Kidney (tissue), 22 donors: ENCODE measurements at places on chromosomes 11 and 22. TPM values are rescaled to one million over a fixed set of nuclear protein-coding genes. Genes with fewer than 3 reads are reported as not detected.

GRCh38 chr11:3221408-3222002 lies 2.9 kb upstream of the MRGPRG start:
- no peak overlapping the region for H3K27ac ChIP-seq
- no peaks in the 10 kb centered on the region for H3K4me1 ChIP-seq
- H3K27me3 ChIP-seq: no peaks in the 10 kb centered on the region
- DNase-seq: no peak

DNA sequence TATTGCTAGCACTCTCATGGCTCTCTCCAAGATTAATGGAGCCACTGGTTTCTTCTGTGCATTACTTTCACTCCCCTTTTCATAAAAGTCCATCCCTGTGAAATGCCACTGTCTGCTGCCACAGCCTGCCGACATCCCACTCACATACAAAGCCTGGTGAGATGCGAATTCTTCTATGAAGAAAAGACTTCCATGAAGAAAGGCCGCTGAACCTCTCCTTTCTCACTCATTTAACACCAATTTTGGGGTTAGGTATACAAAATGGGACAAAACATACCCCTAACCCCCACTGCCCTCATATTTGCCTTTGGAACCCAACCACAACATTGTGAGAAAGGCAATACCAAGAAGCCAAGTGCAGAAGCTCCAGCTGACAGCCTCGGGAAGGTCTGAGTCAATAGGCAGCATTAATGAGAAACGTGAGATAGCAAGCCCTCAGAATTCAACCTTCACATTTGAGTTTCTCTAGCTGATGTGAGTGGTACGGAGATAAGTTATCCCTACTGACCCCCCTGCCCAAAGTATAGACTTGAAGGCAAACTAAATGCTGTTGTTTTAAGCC lies 156.4 kb downstream of the ATG16L2 start:
- no peaks in the 10 kb centered on the region for H3K4me1 ChIP-seq
- no peak overlapping the region for H3K27ac ChIP-seq
- H3K36me3 ChIP-seq: no peaks in the 10 kb centered on the region
- H3K4me3 ChIP-seq: no peak overlapping the region
- DNase-seq: no peak

DNA sequence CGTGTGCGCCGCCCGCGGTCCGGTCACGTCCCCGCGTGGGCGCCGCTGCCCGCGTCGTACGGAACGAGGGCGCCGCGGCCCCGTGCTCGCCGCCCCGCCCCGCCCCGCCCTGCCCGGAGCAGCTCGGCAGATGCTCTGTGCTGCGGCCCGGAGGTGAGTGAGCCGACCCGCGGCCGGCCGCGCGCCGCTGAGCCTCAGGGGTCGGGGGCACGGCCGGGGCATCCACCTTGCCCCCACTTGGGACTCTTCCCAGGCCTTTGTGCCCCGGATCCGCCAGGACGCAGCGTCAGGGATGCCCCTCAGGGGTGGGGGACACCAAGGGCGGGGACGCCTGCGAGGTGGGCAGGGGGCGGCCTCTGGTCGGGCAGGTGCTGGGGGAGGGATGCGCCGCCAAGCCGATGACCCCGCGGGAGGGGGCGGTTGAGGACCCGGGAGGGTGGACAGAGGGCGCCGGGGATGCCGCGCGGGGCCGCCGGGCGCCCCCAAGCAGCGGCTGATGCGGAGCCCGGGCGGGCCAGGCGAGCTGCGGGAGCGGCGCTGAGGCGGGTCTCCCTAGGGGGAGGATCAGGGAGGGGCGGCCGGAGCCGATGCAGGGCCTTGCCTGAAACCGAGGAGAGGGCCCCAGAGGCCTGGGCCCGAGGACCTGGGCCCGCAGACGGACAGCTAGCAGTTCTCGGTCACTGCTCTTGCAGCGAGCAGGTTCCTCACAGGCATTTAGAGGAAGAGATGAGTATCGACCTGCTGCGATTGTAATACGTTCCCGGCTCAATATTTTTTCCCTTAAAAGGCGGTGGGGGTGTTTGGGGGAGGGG lies at the start of gene GNAZ:
Gene GNAZ, plus strand, starts transcription at position 102 of the 812 bp plus-strand sequence. CDS start 25,177 bp downstream, outside the sequence.
- peak within 1 kb of the TSS; percentile 16 for H3K4me3 ChIP-seq
- H3K4me1 ChIP-seq: no peaks in the 10 kb centered on the region
- H3K27me3 ChIP-seq: no peaks in the 10 kb centered on the region
- DNase-seq: peak; percentile 77
- H3K27ac ChIP-seq: no peak within 1 kb of the TSS

DNA sequence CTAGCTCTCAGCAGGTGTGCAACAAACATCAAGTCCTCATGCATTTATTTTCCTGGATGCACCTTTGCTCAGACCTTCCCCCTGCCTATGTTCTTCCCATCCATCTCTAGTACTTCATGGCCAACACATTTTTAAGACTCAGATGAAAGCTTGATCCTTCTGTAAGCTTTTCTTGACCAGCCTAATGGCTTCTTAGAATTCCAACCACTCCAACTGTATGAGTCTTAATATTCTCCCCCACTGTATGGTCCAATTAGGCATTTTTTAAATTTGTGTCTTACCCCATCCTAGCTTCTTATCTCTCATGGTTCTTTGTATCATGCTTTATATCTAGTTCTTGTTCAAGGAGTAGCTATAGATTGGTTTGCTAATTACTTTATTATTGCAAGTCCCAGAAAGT lies 44.8 kb downstream of the TENM4 start:
- no peaks in the 10 kb centered on the region for H3K4me1 ChIP-seq
- DNase-seq: no peak
- no peaks in the 10 kb centered on the region for H3K36me3 ChIP-seq
- H3K27me3 ChIP-seq: no peaks in the 10 kb centered on the region

DNA sequence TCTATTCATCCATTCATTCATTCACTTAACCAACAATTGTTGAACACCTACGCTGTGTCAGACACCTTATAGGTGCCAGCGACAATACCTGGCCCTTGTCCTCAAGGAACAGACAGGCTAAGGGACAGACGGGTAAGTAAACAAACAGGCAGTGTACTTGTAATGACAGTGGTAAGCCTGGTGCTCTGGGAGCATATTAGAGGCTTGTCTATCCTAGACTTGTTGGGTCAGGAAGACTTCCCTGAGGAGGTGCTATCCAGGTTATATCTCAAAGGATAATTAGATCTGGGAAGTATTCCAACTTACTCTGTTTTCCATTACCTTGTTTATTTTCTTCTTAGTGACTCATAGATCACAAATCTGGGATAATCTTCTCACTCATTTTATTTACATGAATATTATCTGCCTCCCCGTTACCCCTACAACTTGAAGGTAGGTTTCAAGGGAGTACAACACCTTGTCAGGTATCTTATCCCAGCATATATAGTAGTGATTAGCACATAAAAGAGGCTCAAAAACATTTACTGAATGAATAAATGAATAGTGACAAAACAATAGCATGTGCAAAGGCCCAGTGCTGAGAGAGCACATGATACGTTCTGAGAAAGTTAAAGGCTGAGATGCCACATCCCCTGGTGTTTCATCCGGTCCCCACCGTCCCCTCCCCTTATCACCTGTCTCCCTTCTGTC lies 75.3 kb upstream of the NCAM1 start:
- H3K36me3 ChIP-seq: no peaks in the 10 kb centered on the region
- no peaks in the 10 kb centered on the region for H3K4me1 ChIP-seq
- no peak overlapping the region for H3K27ac ChIP-seq
- no peak overlapping the region for H3K4me3 ChIP-seq
- no peaks in the 10 kb centered on the region for H3K27me3 ChIP-seq

DNA sequence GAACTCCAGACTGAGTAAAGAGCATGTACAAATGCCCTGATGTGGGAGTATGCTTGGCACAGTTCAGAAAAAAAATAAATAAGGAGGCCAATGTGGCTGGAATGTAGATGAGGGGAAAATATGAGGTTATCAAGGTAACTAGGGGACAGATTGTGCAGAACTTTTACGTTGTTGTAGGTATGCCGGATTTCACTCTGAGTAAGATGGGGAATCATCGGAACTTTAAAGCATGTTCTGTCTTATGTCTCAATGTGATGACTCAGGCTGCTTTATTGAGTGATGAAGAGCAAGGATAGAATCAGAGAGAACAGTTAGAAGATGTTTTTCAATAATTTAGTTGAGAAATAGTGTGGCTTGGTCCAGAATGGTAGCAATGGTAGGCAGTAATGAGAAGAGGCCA lies 130.4 kb downstream of the C11orf87 start:
- H3K4me3 ChIP-seq: no peak overlapping the region
- H3K27ac ChIP-seq: no peak overlapping the region
- no peaks in the 10 kb centered on the region for H3K4me1 ChIP-seq
- no peaks in the 10 kb centered on the region for H3K36me3 ChIP-seq
- no peak for DNase-seq

DNA sequence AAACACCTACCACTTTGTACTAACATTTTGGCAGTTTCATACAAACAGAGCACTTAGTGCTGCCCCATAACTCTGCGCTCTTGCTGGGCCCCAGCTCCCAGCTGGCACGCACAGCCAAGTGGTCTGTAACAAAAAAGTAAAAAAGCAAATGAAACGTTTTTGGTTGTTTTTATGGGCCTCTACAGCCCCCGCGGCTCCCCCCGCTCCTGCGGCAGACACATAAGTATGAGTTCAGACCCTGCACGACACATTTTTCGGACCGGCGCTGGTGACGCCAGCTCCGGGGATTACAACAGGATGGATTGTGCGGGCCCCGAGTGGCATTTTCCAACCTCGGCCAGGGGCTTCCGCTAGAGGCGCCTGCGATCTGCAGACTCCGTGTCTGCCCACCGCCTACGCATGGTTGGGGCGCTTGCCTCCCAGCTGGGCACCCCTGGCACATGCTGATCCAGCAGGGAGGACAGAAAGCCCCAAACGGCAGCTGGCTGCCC lies 418.2 kb downstream of the SOX6 start:
- H3K4me3 ChIP-seq: no peak overlapping the region
- H3K27ac ChIP-seq: no peak overlapping the region
- H3K36me3 ChIP-seq: no peaks in the 10 kb centered on the region
- no peaks in the 10 kb centered on the region for H3K27me3 ChIP-seq
- H3K4me1 ChIP-seq: no peaks in the 10 kb centered on the region

- no peak overlapping the region for H3K4me3 ChIP-seq
- no peaks in the 10 kb centered on the region for H3K27me3 ChIP-seq
- no peaks in the 10 kb centered on the region for H3K36me3 ChIP-seq
- H3K27ac ChIP-seq: no peak overlapping the region
- no peak for DNase-seq
- no peaks in the 10 kb centered on the region for H3K4me1 ChIP-seq
These were observed 161.7 kb upstream of the CADM1 start for GRCh38 chr11:115665958-115666357.

GRCh38 chr11:34243600-34244464 lies 114.0 kb downstream of the ABTB2 start:
- no peaks in the 10 kb centered on the region for H3K36me3 ChIP-seq
- H3K27ac ChIP-seq: no peak overlapping the region
- no peak overlapping the region for H3K4me3 ChIP-seq
- H3K27me3 ChIP-seq: no peaks in the 10 kb centered on the region
- no peak for DNase-seq

- H3K27ac ChIP-seq: no peak overlapping the region
- H3K36me3 ChIP-seq: no peaks in the 10 kb centered on the region
- peak; percentile 79 for DNase-seq
- no peaks in the 10 kb centered on the region for H3K4me1 ChIP-seq
- no peak overlapping the region for H3K4me3 ChIP-seq
These were observed 788 bp downstream of the KRTAP5-10 start for GRCh38 chr11:71566081-71566620.

DNA sequence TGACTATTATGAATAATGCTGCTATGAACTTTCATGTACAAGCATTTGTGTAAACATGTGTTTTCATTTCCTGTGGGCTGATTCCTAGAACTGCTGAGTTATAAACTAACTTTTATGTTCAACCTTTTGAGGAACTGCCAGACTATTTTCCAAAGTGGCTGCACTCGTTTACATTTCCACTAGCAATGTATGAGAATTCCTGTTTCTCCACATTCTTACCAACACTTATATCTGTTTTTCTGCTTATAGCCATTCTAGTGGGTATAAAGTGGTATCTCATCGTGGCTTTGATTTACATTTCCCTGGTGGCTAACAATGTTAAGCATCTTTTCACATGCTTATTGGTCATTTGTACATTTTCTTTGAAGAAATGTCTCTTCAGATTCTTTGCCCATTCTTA lies 35.2 kb upstream of the SCUBE2 start:
- H3K4me1 ChIP-seq: no peaks in the 10 kb centered on the region
- H3K27me3 ChIP-seq: no peaks in the 10 kb centered on the region
- no peaks in the 10 kb centered on the region for H3K36me3 ChIP-seq
- no peak overlapping the region for H3K27ac ChIP-seq
- H3K4me3 ChIP-seq: no peak overlapping the region
- no peak for DNase-seq

The PDGFD gene
- total RNA-seq: 12.2 TPM

DNA sequence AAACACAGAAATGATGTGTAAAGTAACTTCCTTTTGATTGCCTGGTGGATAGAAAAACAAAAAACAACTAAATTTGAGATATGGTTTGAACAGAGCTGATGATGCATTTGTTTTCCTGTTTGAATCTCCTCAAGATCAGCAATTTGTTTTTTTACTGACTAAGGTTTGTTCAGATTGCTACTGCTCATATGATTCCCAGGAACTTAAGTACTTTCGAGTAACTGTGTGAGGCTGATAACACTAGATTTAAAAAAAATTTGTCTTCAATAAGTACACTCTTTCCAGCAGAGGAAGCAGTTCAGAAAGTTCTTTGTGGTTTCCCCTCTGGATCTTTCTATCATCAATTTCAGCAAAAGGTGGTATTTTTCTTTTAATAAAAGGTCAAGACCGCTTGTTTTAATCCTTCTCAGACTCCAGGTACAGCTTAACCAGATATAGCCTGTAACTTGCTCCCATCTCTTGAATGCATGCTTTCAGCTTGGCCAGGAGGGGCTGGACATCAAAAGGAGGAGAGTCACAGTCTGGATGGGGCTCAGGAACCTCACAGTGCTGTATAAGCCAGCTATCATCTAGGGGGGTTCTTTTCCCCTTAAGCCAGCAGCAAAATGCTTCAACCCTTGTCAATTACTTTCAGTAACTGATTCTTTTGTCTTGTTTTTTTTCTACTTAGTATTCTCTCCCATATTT lies 12.3 kb upstream of the MS4A6E start:
- no peak overlapping the region for H3K4me3 ChIP-seq
- H3K27ac ChIP-seq: no peak overlapping the region
- no peaks in the 10 kb centered on the region for H3K27me3 ChIP-seq
- no peak for DNase-seq
- H3K36me3 ChIP-seq: no peaks in the 10 kb centered on the region

GRCh38 chr22:46286006-46286405 lies 10.7 kb upstream of the GTSE1 start:
- H3K4me3 ChIP-seq: no peak overlapping the region
- no peak for DNase-seq
- H3K27me3 ChIP-seq: no peaks in the 10 kb centered on the region
- no peaks in the 10 kb centered on the region for H3K4me1 ChIP-seq

- H3K27me3 ChIP-seq: no peaks in the 10 kb centered on the region
- no peak for DNase-seq
- peak overlapping the region; percentile 80 for H3K4me3 ChIP-seq
- H3K4me1 ChIP-seq: peaks cover 14% of the 10 kb centered on the region
- peaks cover 8% of the 10 kb centered on the region for H3K36me3 ChIP-seq
- H3K27ac ChIP-seq: peak overlapping the region; percentile 96
These were observed 743 bp upstream of the RCE1 start for GRCh38 chr11:66842501-66842895.

GRCh38 chr11:5380740-5381342 lies 2.8 kb upstream of the OR51M1 start:
- no peaks in the 10 kb centered on the region for H3K4me1 ChIP-seq
- no peak overlapping the region for H3K4me3 ChIP-seq
- H3K27ac ChIP-seq: no peak overlapping the region
- no peaks in the 10 kb centered on the region for H3K36me3 ChIP-seq

The BTG4 gene
- total RNA-seq: not detected

The GAL3ST1 gene
- total RNA-seq: 16.1 TPM

GRCh38 chr11:2755071-2755470 lies 55.3 kb upstream of the KCNQ1OT1 start:
- no peaks in the 10 kb centered on the region for H3K36me3 ChIP-seq
- H3K27me3 ChIP-seq: no peaks in the 10 kb centered on the region

- H3K27ac ChIP-seq: no peak overlapping the region
- H3K4me3 ChIP-seq: no peak overlapping the region
- H3K4me1 ChIP-seq: no peaks in the 10 kb centered on the region
- no peaks in the 10 kb centered on the region for H3K36me3 ChIP-seq
- DNase-seq: no peak
These were observed 37.3 kb upstream of the CXCR5 start for GRCh38 chr11:118846181-118846935.
